Activated T-cell treated with anti-CD3 and anti-CD28 coated beads, Interleukin-2, amount 50 U/mL, for 4 hours (primary cell): ENCODE measurements at places on chromosomes 4 and X.

- DNase-seq: no peak
Measured at GRCh38 chrX:32533848-32534247, 677.5 kb downstream of the DMD start.

- no peak for DNase-seq
Measured at GRCh38 chr4:5517372-5517771, 191.0 kb downstream of the EVC2 start.

DNA sequence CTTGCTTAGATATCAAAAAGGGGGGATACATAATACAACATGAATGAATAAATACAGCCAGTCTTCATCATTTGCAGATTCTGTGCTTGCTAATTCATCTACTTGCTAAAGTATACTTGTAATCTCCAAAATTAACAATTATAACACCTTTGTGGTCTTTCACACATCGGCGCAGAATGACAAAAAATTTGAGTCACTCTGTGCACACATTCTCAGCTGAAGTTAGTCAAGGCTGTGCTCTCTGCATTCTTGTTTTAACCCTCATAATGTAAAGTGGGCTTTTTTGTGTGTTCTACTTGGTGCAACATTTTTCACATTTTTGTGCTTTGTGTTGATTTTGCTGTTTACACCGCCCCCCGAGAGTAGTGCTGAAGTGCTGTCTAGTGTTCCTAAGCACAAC lies 65.8 kb upstream of the GPRIN3 start:
- DNase-seq: no peak

- no peak for DNase-seq
Measured at GRCh38 chrX:138794246-138794645, 82.7 kb upstream of the FGF13 start.

GRCh38 chr4:150176547-150176946 lies 98.3 kb downstream of the DCLK2 start:
- no peak for DNase-seq

DNA sequence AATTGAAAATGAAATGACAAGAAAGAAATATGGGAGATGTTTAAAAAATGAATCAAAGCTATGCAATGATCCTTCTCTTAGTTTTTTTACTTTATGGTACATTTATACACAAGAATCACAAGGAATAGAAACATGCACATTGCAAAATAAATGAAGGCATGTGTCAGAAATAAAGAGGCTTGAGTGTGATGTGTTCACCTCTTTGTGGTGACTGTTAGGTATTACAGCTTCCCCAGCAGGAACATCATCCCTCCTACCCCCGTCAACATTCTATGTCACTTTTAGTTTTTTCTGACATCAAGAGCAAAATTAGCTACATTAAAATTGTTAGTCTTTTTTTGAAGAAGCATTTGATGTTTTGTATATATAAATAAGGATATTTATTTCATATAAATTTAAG lies 214.8 kb downstream of the SLC4A4 start:
- DNase-seq: no peak

DNA sequence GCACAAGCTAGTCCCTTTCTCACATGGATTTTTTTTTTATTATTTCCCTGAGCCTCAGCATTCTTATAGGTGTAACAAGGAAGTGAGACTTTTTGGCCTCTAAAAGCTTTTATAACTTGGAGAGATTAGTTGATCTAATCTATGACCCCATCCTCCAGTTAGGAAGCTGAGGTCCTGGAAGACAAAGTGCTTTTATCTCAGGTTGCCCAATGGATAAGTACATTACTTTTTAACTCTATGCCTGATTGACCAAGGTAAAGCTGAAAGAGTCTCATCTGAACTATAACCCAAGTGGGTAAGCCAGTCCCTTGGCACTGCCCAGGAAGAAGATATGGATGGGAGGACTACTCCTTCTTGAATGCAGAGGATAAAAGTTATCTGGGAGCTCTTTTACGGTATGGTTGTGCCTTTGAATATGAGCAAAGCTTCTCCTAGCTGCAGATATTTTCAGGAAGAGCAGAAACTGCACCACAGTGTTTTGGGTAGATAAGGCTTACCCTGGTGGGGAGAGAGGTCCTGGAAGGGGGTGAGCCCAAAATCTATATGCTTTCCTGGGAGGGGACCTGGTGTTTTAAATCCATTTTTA lies 40.2 kb downstream of the VSIG4 start:
- DNase-seq: no peak

DNA sequence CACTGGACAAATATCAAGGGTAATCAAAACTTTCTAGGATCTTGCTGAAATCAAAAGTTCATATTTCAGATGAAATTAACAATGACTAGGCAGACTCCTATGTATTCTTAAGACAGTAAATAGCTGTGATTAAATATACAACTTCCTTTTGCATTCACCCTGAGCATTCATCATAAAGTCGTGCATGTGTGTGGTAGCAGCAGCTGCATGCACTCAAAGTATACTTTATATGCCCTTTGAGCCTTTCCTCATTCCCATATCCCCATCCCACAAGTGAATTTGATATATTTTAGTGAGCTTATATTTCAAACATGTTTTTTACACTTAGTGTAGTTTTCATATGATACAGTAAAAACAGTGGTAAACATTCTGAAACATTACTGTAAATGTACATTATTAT lies 959.0 kb downstream of the C4orf33 start:
- DNase-seq: no peak

DNA sequence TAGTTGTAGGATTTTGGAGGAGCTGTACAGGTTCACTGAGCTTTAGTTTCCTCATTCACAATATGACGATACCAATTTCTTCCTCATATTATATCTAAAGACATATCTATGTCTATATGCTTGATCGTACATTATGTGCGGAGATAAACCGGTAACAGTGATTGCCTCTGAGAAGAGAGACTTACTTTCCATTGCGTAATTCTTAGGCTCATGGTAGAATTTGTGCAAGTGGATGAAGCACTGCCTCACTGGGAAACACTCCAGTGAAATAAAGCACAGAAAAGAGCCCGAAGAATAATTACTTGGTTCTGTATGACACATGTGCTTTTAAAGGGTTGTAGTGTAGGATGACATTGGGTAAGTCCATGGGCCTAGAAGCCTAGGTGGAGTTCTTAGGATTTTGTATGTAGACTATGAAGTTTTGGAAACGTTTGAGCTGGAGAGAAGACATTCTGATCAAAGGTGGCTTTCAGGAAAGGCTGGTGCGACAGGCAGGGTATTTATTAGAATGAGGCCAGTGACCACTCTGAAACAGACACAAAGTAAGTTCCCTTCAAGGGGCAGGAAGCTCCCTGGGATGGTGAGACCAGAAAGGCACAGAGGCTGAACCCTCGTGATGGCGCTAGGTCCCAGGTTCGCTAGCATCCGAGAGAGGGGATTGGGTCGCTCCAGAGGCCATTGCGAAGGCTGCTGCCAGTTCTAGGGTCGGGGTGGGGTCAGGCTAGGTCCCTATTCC lies 649 bp upstream of the VBP1 start:
- no peak for DNase-seq

GRCh38 chr4:129278868-129279267 lies 182.9 kb downstream of the C4orf33 start:
- DNase-seq: no peak

DNA sequence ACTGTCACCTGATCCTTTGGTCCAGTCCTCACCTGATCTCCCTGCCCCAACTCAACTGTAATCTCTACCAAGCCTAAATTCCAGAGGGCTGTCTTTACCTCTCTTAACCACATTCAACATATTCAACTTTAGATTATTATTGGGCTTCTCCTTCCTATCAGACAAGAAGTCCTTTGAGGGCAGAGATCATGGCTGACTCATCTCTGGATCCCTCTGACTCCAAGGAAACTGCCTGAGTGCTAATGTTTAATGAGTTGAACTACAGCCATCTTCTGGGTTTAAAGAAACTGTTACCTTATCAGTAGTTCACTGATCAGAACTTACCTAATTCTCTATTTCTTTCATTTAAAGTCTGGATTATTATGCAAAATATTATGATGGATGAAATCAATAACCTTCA lies 135.7 kb downstream of the GPC3 start:
- no peak for DNase-seq

DNA sequence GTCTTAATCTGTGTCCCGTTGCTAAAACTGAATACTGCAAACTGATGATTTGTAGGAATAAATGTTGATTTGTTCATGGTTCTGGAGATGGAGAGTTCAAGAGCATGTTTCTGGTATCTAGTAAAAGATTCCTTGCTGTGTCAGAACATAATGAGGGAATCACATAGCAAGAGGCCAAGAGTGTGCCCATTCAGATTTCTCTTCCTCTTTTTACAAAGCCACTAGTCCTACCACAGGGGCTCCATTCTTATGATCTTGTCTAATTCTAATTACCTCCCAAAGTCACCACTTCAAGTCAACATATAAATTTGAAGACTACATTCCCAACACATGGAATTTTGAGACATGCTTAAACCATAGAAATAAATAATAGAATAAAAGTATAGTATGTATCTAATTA lies 608.8 kb upstream of the EPHA5 start:
- no peak for DNase-seq

DNA sequence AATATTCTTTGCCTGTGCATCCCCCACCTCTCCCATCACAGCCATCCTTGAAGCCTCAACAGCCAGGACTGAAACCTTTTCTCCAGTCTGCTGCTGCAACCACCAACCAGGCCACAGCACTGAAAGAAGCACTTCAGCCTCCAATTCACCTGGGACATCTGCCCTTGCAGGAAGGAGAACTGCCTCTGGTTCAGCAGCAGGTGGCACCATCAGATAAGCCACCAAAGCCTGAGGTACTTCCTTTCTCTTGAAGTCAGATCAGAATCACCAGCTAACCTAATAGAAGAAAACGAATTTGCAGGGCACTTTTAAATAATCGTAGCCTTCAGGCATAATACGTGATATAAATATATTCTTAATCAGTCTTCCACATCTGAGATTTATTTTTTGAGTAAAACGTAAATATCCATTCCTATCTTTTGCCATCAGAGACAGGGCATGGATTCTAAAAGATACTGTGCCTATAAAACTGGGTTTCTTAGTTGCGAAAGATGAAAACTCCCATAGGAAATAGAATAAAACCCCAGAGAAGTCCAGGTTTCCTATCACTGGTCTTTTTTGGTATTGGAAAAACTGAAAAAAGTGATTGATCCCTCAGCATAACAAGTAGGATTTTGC lies 9.5 kb downstream of the AMBN start:
- peak; percentile 49 for DNase-seq

GRCh38 chr4:73589887-73590801 lies 30.1 kb downstream of the RASSF6 start:
- no peak for DNase-seq

DNA sequence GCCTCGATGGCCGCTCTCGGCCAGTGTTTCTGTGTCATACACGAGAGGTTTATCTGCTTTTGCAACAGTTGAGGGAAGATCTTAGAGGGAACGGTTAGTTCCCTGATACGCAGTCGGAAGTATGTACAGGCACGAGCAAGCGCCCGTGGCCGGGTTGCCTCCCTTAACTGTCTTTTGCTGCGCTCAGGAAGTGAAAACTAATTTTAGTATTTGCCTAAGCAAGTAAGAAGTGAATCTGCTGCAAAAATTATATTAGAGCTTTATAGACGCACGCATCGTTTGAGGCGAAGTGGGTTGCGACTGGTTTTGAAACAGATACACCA lies 695 bp downstream of the MTM1 start:
- DNase-seq: peak; percentile 27

GRCh38 chr4:166957451-166957850 lies 276.8 kb downstream of the SPOCK3 start:
- DNase-seq: no peak

DNA sequence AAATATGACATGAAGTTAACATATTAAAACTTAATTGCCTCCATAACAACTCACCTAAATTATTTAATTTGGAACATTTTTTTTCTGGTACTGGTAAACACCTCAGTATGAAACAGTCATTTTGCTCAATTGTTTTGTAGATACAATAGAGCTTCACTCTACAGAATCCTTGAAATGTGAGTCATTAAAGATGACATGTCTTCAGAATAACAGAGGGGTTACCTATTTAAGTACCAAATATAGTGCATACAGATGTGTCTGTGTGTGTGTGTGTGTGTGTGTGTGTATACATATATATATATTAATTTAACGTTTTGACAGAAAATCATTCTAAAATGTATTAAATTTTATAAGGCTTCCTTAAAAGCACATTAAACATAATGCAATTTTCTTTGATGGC lies 297.6 kb downstream of the INPP4B start:
- DNase-seq: no peak

DNA sequence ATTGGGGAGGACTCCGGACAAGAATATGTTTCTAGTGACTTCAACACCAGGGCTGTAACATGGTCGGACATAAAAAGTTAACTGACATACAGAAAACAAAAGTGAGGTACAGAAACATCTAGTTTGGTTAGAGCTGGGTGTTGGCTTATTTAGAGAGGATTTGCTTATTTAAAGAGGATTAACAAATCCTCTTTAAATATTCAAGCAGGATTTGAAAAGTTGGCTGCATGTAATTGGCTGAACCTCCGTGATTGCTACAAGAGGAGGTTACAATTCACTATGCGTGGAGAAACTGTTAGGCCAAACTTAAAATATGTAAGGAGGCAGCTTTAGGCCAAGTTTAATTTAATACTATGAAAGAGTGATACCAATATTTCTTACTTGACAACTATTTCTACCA lies 2707.4 kb downstream of the ARAP2 start:
- no peak for DNase-seq

DNA sequence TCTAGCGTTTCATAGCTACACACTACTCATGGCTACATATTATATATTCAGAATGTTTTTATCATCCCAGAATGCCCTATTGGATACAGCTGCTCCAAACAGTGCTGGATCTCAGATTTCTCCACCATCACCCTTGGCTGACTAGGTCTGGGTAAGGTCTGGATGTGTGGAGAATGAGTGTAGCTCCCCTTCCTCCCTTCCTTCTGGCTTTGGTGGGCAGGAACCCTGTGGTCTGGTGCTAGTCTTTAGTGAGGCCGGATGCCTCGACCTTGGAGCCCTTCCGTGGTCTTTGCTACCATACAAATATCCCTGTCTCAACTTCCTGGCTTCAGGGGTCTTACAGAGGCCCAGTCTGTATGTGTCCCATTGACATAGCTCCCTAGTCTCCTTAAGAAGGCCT lies 52.1 kb upstream of the KDR start:
- no peak for DNase-seq

- no peak for DNase-seq
Measured at GRCh38 chrX:27976284-27976683, 5.0 kb downstream of the DCAF8L1 start.

DNA sequence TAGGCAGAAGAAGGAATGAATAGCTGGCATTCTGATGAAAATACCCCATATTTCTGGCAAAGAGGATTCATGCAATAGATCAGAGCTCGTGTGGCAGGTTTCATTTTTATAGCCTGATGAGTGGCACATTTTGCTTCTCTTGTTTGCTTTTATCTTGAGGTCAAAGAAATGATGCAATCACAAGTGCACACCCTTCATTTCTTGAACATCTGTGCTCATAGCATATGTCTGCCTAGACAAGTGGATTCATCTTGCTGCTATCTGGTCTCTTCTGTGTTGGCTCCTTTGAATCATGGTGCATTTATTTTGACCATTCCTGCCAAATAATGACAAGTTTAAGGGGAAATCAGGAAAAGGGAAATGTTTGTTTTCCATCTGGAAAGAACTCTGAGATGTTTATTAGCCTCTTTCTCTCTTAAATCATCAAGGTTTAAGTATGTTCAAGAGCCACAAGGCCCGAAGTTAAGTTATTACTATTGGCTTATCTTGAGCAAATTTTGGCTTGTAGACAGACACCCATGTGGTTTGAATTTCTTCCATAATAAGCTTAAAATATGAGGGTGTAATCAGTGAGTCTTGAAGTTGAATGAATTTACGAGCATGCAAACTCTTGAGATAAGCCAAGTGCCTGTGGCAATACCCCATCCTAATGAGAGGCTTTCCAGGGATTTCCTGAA lies 59.3 kb upstream of the HS3ST1 start:
- DNase-seq: no peak
